ENCODE measurements at places on chromosomes 16 and 17.

GRCh38 chr17:82878527-82878926 is 38.7 kb upstream of the ZNF750 start:
- peak; percentile 36 for DNase-seq

DNA sequence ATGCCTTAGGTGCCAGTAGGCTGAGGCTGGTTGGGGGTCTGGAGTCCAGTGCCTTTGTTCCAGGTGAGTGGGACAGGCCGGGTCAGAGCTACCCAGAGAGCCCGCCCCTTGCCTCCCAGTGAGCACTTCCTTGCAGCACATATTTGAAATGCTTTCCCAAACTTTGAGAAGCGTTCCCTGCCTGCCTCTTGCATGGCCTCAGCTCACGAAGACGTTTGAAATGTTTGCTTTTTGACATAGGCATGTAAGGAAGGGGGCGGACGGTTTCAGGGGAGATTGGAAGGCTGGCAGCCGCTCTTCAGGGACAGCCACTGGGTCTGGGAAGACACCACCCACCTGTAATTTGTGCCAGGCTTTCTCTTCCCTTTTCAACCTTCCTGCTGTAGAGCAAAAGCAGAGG is 5.1 kb upstream of the FOXL1 start:
- DNase-seq, result no peak

DNA sequence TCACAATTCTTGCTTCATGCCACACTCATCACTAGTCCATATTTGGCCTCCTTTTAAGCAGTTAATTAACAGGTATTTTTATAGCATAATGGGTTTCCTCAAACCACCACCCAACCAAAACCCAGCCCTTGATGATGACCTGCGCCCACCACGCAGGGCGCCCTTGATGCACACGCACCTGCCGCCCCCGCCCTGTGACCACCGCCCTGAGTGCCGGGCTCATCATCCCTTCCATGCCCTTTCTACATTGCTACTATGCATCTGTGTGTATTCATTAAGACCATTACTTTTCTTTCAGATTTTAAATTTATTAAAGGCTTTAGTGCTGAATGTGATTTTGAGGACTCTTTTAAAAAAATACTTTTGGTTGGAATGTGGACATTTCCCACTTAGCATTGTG is 204.8 kb upstream of the CHMP6 start:
- DNase-seq, result no peak

GRCh38 chr17:79252886-79253285 is 178.3 kb downstream of the ENGASE start:
- DNase-seq, result no peak

- no peak for DNase-seq
These were observed 2.7 kb downstream of the COTL1 start for GRCh38 chr16:84614968-84615813.

DNA sequence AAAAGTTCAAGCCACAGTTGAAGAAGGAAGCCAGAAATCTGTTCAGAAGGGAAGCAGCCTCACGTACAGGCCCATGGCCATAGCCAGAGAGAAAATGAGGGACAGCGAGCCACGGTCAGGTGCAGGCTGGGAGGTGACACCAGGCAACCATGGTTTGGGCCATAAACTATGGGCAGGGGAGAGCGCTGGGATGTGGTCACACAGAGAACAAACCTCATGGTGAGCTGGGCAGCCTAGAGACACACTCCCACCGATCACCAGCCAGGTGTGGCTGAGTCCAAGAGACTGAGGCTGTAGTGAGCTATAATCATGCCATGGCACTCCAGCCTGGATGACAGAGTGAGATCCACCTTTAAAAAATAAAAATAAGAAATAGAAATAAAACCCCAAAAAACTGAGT is 76.5 kb downstream of the NETO2 start:
- DNase-seq, result no peak
